ENCODE measurements at places on chromosomes 16 and 17.
A peak's percentile ranks its signal among the peaks of the same experiment; 100 is the strongest.

- no peak for DNase-seq
Measured at GRCh38 chr17:42005166-42005565, 12.1 kb downstream of the DNAJC7 start.

GRCh38 chr17:50170662-50171370 lies 5.0 kb downstream of the SGCA start:
- DNase-seq = no peak

- peak; percentile 16 for DNase-seq
Measured at GRCh38 chr16:85759631-85760419, 8.9 kb upstream of the C16orf74 start.

- DNase-seq = no peak
Measured at GRCh38 chr17:15406081-15406480, 61.3 kb downstream of the CDRT4 start.

GRCh38 chr16:31532896-31533295 lies 5.2 kb downstream of the AHSP start:
- no peak for DNase-seq

DNA sequence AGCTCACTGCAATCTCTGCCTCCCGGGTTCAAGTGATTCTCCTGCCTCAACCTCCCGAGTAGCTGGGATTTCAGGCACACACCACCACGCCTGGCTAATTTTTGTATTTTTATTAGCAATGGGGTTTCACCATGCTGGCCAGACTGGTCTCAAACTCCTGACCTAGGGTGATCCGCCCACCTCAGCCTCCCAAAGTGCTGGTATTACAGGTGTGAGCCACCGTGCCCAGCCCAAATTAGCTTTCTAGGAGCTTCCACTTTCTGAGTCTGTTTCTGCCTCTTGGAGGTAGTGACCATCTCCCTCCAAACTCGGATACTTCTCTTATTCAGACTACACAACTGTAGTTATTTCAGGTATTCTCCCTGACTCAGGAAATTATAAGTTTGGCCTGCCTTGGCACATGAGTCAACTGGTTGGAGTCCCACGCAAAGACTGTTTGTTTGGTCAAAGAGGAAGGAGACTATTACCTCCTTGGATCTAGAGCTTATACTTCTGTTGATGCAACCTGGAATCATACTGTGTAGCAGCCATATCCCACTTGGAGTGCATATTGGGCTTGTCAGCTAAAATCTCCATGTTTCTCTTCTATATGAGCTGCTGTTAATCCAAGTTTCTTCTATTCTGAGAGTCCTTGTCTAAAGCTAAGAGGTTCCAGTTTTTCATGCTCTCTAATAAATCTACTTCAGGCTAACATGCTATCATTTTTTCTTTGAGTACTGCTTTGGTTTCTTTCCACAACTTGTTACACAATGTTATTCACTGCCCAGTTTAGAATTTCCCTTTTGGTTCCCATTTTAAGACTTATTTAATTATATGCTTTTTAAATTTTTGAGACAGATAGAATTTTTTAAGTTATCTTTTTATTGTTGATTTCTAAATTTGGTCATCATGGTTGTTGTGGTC lies 7.5 kb downstream of the IL4R start:
- no peak for DNase-seq

- DNase-seq = no peak
Measured at GRCh38 chr17:60640503-60640902, 37.1 kb upstream of the BCAS3 start.

- DNase-seq = no peak
Measured at GRCh38 chr16:4882000-4882632, 34.8 kb downstream of the UBN1 start.

GRCh38 chr17:81734405-81735263 lies 22.6 kb downstream of the SLC25A10 start:
- DNase-seq = no peak

DNA sequence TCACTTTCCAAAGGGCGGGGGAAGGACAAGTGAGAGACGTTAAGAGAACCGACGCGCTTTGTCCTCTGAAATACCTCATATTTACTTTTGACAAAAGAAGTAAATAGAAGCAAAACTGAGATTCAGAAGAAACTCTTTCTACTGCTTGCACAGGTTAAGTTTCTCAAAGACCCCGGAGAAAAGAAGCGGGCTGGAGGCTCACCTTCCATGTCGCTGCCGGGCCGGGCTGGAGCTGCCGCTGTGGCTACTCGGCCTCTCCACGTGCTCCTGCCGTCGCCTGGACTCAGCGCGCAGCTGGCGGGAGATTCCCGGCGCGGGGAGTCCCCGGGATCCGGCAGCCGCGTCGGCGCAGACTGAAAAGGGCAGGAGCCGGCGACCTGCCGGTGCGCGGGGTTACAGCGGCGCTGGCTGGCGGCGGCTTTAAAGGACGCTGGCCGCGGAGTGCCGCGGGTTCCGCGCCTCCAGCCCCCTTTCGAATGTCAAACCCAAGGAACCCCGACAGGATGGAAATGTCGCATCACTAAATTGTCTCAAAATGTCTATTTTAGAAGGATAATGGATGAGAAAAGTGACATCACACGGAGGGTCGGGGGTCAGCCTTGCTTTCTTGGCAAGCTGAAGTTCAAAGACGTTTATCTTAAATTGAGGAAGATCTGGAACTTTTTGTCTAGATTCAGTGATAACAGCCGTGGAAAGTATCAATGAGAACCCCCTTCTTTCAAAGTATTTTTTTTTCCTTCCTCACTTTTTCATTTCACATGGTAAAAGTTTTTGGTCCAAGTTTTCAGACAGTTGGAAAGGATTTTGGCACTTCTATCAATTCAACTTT lies at the start of gene IKZF3:
IKZF3 (minus strand) TSS at position 395 of the 829 bp plus-strand sequence; CDS start at position 209, 186 bp downstream.
- DNase-seq = peak; percentile 86

DNA sequence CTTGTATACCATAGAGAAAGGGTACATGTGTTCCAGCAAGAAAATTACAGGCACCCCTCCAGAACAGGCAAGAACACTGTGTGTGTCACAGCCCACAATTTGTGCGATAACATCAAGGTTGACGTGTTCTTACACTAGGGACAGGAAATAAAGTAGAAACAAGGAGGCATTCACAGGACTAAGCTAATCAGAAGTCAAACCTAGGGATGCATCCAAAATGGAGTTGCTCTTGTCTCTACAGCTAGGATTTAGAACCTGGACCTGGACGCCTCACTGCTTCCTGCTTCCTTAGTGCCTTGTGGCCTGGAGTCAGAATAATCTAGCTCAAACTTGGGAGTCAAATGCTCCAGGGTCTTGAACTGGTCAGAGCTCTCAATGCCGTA lies 41.3 kb downstream of the GINS3 start:
- DNase-seq = no peak

DNA sequence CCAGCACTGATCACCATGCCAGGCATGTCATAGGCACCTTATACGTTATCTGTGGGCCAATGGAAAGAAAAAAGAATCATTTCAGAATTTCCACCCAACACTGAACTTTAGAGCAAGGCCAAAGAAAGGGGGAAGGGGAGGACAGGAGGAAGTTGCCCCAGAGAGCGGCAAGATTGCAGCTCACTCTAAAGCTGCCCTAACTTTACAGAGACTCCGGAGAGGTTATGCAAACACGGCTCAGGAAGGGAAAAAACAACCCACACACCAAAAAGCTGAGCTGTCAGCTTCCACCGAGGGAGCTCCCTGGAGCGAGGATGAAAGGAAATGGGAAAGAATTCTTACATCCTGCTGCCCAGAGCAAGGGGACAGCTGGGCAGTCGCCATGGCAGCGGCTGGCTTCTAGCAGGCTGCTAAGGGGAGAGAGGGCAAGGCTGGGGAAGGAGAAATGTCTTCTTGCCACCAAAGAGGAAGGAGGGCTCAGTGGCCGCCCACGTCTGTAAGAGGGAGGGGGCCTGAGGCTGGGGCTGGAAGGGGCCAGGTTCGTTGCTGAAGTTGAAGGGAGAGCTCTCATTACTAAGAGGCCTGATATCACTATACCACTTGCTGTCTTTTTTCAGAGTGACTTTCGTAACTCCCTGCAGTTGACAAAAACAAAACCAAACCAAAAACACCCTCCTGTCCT lies 18.2 kb downstream of the COTL1 start:
- peak; percentile 74 for DNase-seq

DNA sequence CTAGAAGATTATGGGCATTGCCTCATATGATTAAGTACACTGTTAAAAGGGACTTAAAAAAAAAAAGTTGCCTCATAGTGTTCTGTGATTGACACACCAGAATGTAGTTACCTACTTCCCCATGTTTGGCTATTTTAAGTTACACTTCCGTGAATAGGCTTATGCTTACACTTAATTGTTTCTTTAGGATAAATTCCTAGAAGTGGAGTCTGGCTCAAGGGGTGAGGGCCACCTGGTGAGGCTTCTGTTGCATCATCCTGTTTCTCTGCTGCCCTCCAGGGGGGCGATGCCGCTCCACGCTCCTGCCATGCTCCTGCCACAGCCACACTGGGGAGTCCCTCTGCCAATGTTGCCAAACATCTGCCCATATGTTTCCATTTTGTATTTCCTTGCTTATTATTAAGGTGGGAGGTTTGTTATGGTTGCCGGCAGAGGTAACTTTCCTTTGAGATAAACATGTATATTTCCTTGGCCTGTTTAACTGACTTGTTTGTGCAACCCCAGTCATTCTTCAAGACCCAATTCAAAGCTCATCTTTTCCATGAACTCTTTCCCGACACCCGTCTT lies 73.1 kb downstream of the KSR1 start:
- DNase-seq = no peak

DNA sequence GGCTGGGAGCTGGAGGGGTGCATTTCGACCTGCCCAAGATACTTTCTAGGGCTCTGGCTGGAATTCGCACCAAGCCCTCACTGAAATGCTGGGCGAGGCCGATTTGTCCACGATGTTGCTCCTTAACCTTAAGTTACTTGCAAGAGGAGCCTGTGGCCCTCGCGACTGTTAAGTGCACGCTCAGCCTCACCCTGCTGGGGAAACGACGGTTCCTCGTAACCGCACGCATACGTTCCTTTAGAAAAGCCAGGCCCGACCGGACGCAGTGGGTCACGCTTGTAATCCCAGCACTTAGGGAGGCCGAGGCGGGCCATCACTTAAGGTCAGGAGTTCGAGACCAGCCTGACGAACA lies 607 bp upstream of the NCOR1 start:
- DNase-seq = no peak

GRCh38 chr16:85570735-85571562 lies 42.2 kb upstream of the GSE1 start:
- no peak for DNase-seq

DNA sequence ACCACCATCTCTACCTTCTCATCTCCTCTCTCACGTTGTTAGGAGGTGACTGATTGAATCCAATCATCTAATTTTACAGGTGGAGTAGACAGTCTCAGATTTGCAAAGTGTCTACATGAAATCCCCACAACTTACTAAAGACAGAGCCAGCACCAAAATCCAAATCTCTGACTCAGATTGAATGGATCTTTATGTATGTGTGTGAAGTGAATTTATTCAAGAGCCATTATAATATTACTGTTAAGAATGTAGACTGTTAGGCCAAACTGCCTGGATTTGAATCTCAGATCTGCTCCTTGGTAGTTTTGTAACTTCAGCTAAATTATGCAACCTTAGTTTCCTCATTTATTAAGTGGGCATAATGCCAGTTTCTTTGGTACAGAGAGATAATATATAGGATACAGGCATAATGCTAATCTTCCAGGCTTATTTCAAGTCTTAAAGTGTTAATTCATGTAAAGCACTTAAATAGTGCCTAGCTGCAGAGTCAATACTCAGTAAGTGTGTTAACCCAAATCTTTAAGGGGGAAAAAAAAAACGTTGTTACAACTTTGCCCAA lies 12.7 kb downstream of the CNEP1R1 start:
- DNase-seq = no peak

GRCh38 chr16:25855818-25856217 lies 164.1 kb downstream of the HS3ST4 start:
- no peak for DNase-seq

DNA sequence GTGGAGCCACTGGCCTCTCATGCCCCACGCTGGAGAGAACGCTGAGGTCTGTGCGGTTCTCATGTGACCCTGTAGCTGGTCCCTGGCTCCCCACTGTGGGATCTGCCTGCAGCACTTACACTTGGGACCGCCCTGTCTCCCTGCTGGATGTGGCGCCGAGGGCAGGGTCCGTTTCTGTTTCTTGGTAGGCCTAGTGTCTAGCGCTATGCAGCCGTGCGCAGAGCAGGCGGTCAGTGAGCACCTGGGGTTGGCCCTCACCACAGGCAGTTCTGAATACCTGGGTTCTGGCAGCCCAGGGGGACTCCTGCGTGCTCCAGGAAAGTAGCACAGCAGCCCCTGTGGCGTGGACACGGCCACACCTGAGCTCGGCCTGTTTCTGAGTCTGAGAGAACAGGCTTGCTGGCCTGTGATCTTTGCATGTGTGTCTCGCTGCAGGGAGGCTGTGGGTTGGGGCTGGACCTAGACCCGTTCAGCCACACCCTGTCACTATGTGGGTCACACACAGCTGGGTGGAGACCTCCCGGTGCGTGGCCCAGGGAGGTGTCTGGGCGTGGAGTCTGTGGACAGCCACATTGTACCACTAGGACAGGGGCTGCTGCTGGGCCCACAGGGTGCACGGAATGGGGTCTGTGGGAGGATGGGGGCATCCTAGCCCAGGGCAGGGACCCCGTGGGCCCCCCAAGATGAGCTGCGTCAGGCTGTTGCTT lies 2.8 kb downstream of the CAPN15 start:
- no peak for DNase-seq

DNA sequence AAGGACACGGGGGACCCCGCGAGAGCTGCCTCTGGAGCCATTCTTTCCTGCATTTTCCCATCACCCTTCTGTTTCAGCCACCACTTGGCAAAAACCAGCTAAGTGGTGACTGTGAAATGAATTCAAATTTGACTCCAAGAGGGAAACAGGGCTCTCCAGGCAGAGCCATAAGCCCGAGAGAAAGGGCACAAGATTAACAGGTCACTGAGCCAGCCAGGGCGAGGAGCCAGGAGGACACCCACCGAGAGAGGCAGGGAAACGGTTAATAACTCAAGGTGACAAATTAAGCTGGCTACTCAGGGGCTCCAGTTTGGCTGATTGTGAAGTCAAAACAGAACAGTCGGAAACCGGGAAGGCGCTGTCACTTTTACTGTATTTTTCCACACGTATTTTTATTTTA lies 67.8 kb upstream of the SOX9 start:
- DNase-seq = no peak

GRCh38 chr16:58197314-58198012 lies 443 bp downstream of the CSNK2A2 start:
- no peak for DNase-seq

DNA sequence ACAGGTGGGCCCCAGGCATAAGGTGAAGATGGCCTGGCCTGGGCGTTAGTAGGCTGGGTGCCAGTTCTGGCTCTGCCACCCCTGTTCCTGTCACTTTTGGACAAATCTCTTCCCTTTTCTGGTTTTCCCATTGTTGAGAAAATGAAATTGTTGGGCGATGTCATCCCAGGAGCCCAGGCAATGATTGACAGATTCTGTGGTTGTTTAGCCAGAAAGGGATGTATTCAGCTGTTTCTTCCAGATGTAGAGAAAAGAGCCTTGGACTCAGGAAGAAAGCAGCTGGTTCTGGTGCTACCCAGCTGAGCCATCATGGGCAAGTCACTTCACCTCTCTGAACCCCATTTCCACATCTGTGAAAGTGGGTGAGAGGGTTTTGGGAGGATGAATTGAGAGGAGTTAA lies 60.1 kb upstream of the MRTFB start:
- no peak for DNase-seq

Data from stimulated activated CD8-positive, alpha-beta memory T cell treated with anti-CD3 and anti-CD28 coated beads, Interleukin-15, amount 100 ng/mL, for 48 hours (primary cell).